ENCODE measurements at places on chromosomes 4 and X.

- no peak for DNase-seq
Observed at GRCh38 chrX:131588995-131589394, 45.1 kb downstream of the OR13H1 start.

- DNase-seq = no peak
Observed at GRCh38 chr4:46894826-46895225, 14.2 kb downstream of the COX7B2 start.

- peak; percentile 27 for DNase-seq
Observed at GRCh38 chr4:41887821-41888686, 47.2 kb upstream of the TMEM33 start.

- DNase-seq = no peak
Observed at GRCh38 chr4:149279331-149279730, 536.3 kb downstream of the IQCM start.

DNA sequence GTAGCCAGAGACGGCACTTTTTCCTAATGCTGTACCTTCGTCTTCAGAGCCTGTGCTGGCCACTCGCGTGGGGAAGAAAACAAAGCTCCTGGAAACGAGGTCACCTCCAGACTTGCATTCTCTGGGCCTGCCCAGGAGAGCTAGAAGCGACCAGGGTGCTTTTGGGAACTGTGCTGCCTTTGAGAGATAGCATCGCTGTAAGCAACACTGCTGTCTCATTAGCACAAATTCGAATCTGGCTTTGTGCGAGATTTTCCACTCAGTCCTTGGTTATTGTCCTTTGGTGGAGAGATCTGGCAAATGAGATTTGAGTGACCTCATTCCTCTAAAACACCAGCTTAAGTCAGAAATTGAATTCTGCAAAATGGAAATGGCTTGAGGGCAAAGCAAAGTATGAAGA is 66.1 kb upstream of the TLR3 start:
- no peak for DNase-seq

- DNase-seq = no peak
Observed at GRCh38 chr4:15504041-15504440, 34.4 kb downstream of the CC2D2A start.

DNA sequence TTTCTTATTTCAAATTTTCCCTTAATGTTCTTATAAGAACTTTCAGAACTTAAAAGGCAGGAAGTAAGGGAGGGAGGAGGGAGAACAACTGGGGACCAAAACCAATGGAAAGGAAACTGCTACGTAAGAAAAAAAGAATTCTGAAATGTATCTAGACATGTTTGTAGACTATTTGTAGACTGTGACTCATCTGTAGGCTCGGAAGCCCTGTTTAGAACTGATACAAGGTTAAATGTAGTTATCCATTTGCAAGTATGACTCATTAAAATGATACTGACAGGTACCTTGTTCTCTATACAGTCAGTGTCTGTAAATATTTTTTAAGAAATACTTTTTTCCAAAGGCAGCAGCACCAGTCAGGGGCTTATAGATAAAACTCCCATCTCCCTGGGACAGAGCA is 202.0 kb downstream of the DHX15 start:
- no peak for DNase-seq

- DNase-seq = no peak
Observed at GRCh38 chr4:177001271-177002175, 208.8 kb upstream of the VEGFC start.
